Central memory CD8-positive, alpha-beta T cell (primary cell): ENCODE measurements at places on chromosomes 12 and 14.

DNA sequence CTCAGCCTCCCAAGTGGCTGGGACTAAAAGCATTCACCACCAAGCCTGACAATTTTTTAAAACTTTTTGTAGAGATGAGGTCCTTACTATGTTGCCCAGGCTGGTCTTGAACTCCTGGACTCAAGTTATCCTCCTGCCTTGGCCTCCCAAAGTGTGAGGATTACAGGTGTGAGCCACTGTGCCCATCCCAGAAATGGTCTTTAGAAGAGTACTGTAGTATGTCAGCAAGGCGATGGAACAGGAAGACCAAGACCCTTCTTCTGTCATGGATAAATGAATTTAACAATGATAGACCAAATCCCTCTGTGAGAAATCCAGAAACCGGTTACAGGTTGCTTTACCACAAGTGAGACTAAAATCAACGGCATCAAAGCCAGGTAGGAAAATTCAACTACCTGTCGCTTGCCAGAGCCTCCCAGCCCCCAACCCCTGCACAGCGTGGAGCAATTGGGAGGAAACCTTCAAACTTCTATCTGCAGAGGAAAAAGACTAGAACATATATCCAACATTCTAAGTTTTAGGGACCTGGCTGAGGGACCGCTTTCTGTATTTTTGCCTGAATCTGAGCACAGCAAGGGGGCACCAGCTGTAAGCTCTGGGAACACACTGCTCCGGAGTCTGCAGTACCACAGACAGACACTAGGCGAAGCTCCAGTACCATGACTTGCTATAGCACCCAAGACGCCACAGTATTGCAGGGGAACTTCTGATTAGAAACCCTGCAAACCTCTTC is 51.3 kb downstream of the CPSF6 start:
- peak; percentile 68 for DNase-seq

- DNase-seq: no peak
Observed at GRCh38 chr12:6229224-6230218, 29.3 kb downstream of the CD9 start.

GRCh38 chr14:95482627-95483308 is 33.7 kb downstream of the SYNE3 start:
- no peak for DNase-seq

DNA sequence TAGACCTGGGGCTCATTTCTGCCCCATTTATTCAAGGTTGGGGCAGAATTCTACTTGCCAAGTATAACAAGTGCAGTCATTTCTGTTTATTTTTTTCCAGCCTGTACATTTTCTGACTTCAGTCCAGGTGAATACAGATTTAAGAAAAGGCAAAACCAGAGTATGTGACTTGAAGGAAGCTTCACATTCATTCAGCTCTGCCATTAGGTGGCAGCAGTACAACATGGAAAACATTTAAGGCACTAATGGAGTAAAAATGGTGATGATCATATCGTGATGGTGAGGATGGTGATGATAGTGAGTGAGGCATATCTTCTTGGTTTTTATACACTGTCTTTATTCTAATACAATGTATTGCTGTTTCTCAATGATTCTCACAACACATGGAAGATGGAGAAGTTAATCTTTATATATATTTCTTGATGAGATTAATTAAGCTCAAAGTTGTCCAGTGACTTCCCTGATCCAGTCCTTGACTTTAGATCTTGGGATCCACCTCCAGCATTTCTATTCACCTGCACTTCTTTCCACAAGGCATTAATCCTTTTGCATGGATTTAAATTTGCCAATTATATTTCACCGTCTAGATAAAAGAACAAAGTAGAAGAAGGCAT is 176.7 kb upstream of the SEL1L start:
- no peak for DNase-seq

- no peak for DNase-seq
Observed at GRCh38 chr12:132389526-132390286, 60.3 kb upstream of the GALNT9 start.

- DNase-seq: no peak
Observed at GRCh38 chr12:117125272-117125613, 26.0 kb upstream of the TESC start.

DNA sequence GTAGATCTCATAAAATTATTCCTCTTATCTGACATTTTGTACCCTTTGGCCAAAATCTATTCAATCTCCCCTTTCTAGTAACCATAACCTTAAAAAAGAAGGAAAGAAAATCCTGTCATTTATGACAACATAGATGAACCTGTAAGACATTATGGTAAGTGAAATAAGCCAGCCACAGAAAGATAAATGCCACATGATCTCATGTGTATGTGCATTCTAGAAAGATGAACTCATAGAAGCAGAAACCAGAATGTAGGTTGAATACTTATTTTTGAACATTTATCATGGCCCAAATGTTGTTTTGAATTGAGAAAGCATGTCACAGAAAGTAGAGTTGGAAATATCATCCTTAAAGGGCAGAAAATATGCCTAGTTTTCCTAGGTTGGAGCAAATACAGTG is 1053.6 kb downstream of the SLC6A15 start:
- DNase-seq: no peak

GRCh38 chr14:59920378-59920683 is 387 bp downstream of the LRRC9 start:
- no peak for DNase-seq

- DNase-seq: no peak
Observed at GRCh38 chr12:85794531-85794930, 41.7 kb downstream of the RASSF9 start.

DNA sequence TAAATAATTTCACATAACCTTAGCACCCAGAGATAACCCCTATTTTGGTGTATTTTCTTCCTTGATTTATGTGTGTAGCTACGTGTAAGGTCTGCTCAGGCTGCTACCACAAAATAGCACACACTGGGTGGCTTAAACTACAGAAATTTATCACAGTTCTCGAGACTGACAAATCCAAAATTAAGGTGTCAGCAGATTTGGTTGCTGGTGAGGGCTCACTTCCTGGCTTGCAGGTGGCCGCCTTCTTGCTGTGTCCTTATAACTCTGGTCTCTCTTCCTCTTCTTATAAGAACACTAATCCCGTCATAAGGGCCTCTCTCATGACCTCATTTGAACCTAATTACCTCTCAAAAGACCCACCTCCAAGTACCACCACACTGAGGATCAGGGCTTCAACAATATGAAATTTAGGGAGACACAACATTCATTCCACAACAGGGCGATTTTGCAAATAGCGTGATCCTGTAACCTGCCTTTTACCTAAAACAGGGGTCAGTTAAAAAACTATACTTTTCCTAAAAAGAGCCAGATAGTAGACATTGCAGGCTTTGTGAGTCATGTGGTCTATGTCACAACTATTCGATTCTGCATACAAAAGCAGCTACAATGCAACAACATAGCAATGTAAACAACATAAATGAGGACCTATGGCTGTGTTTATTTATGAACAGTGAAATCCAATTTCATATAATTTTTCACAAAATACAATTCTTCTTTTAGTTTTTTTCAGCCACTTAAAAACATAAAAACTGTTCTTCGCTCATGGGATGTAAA is 371.7 kb downstream of the DPF3 start:
- no peak for DNase-seq
